ENCODE measurements at places on chromosomes 4 and X. TPM values are rescaled to one million over a fixed set of nuclear protein-coding genes. Genes with fewer than 3 reads are reported as not detected.

EDA2R gene
- total RNA-seq, result 1.2 TPM

ADAMTS3 gene
- total RNA-seq, result not detected

MGARP gene
- total RNA-seq, result 0.32 TPM

ADRA2C gene
- not detected for total RNA-seq

FOXR2 gene
- total RNA-seq, result not detected

DNA sequence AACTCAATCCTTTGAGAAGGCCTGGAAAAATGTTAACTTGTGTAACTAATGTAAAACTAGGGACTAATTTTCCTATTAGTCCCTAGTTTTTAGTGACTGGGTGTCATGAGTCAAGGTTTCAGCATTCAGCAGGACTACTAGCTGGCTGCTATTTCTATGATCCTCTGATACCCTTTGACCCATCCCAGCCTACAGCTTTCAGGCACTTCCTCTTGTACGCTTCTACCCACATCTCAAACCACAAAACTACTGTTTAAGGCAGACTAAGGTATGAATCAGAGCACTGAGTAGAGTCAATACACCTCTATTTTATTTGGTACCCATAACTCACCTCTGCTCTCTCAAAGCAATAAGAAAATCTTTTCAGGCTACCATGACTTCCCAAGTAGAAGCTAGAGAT, 809.6 kb downstream of the PDHA2 start:
- no peaks in the 10 kb centered on the region for H3K4me1 ChIP-seq
- H3K27ac ChIP-seq, result no peak overlapping the region
- H3K4me3 ChIP-seq, result no peak overlapping the region
- no peak for DNase-seq
- H3K27me3 ChIP-seq, result no peaks in the 10 kb centered on the region
- H3K36me3 ChIP-seq, result no peaks in the 10 kb centered on the region

- no peaks in the 10 kb centered on the region for H3K36me3 ChIP-seq
- H3K4me3 ChIP-seq, result no peak overlapping the region
- no peaks in the 10 kb centered on the region for H3K27me3 ChIP-seq
- no peaks in the 10 kb centered on the region for H3K4me1 ChIP-seq
Measured at GRCh38 chr4:2305766-2306501, 44.0 kb upstream of the MXD4 start.

GRCh38 chr4:108885211-108885610, 122.4 kb upstream of the ETNPPL start:
- no peaks in the 10 kb centered on the region for H3K27me3 ChIP-seq
- no peaks in the 10 kb centered on the region for H3K36me3 ChIP-seq
- no peaks in the 10 kb centered on the region for H3K4me1 ChIP-seq
- H3K27ac ChIP-seq, result no peak overlapping the region
- H3K4me3 ChIP-seq, result no peak overlapping the region

- no peak for DNase-seq
- H3K36me3 ChIP-seq, result no peaks in the 10 kb centered on the region
- no peak overlapping the region for H3K4me3 ChIP-seq
- no peaks in the 10 kb centered on the region for H3K4me1 ChIP-seq
- H3K27me3 ChIP-seq, result peaks cover 16% of the 10 kb centered on the region
Measured at GRCh38 chr4:57044996-57045395, 65.2 kb downstream of the IGFBP7 start.

- no peaks in the 10 kb centered on the region for H3K36me3 ChIP-seq
- no peaks in the 10 kb centered on the region for H3K4me1 ChIP-seq
- no peak overlapping the region for H3K4me3 ChIP-seq
- H3K27ac ChIP-seq, result no peak overlapping the region
- no peak for DNase-seq
Measured at GRCh38 chr4:32003548-32003947, 1283.4 kb downstream of the PCDH7 start.

DNA sequence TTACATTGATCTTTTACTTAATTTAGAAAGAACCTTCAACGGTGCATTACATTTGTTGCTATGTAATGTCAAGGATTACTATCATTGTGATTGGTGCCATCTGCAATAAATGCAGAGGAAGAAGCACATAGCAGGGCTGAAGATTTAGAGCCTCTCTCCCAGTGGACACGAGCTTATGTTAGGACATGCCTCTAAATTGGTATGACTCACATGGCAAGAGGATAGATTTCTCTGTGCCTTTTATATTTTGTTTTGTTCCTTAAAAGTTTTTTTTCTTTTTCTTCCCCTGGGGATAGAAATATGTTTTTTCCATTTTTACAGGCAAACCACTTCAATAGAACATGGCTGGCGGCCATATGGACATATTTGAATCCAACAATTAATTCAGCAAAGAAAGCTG, 205.0 kb upstream of the HAND2 start:
- no peak overlapping the region for H3K4me3 ChIP-seq
- H3K4me1 ChIP-seq, result no peaks in the 10 kb centered on the region
- no peaks in the 10 kb centered on the region for H3K27me3 ChIP-seq
- no peak for DNase-seq

DNA sequence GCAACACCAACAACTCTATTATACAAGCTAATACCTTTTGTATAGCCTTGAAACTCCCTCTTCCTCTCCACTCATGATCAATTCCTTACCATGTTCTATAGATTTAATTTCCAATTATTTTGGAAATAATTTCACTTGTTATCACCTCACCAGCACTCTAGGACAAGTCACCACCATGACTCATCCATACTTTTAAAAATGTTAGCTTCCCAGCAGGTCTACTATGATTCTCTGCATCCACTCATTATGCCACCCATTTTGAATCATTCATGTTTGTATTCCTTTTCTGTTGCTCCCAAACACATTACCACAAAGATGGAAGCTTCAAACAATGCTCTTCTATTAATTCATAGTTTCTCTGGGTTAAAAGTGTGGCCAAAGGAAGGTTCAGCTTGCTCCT, 469.6 kb downstream of the PDGFC start:
- H3K4me1 ChIP-seq, result no peaks in the 10 kb centered on the region
- H3K27ac ChIP-seq, result no peak overlapping the region
- H3K4me3 ChIP-seq, result no peak overlapping the region
- DNase-seq, result no peak
- H3K27me3 ChIP-seq, result no peaks in the 10 kb centered on the region

All from activated CD8-positive, alpha-beta T cell treated with anti-CD3 and anti-CD28 coated beads for 36 hours (primary cell).